ENCODE measurements at places on chromosomes 5 and 9.

DNA sequence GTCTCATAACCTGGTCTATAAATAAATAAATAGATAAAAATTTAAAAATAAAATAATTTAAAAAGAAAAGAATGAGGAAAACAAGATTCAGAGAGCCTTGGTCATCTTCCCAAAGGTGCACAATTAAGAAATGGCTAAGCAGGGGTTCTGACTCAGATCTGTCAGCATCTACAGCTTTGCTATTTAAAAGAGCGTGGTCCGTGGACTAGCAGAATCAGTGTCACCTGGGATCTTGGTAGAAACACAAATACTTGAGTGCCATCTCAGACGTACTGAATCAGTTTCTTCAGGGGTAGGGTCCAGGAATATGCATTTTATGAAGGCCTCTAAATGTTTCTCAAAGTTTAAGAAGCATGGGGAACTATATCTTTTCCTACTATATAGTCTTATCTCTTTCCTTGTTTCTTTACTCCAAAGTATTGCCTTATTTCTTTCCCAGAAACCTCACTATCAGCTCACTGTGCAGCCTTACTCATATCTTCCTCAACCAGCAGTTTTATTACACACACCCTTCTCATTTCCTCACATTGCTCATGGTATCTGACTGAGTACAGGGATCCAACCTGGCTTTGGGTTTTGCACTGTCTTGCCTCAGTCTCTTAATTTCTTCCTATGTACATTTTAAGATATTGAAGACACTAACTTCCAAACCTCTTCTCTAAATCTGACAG, 58.6 kb downstream of the TMC1 start:
- DNase-seq, result no peak

GRCh38 chr9:34589636-34590380, at the start of gene CNTFR:
Gene CNTFR (minus strand): TSS chr9:34589724. CDS start chr9:34568981, 20,743 bp downstream.
- no peak for DNase-seq

DNA sequence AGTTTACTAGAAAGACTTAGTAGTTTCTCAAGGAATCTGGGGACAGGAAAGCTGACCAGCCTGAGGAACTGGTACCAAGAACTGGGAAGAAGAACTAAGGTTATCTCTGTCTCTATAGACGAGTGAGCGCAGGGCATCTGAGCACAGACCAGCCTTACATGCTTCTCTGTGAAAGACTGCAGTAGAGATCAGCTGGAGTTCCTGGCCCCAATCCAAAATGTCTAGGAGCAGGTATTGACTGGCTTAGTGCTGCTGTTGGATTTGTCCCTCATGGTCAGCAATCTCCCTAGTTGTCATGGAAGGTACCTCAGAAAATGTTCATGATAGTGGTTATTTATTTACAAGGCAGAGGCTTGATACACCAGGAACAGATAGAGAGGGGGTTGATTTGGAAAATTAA, 13.3 kb downstream of the NUP214 start:
- DNase-seq, result no peak

DNA sequence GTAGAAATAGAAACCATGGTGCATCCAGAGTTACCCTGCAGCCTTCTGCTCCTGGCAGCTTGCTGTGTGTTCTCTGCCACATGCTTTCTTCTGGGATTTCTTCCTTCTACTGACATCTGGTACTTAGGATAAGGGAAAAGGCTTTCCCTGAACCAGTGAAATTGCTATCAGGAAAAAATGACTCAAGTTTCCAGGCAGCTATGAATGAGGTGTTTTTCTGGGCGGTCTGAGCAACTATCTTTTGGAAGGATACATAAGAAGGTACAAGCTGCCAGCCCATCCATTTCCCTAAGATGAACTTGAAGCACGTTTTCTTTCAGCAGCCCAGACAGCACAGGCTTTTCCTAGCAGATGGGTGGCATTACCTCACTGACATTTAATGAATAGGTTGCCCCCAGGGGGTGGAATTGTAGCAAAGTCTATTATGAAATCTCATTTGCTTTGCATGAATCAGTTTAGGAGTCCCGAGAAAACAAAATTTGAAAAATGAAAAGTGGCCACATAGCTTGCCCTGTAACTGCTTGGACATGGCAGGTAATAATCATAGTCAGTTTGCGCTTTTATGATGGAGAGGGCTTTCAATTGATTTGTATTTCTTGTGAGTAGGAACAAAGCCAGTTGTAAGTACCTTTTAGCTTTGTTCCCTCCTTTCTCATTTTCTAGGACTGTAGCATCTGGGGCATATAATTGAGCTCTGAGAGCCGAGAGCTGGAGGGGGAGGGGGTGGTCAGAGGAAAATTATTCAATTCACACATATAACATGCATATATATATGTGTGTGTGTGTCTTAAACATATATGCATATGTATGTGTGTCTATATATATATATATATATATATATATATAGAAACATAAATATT, 108.5 kb downstream of the C9orf152 start:
- no peak for DNase-seq

Measured in stimulated activated CD8-positive, alpha-beta memory T cell treated with anti-CD3 and anti-CD28 coated beads, Interleukin-15, amount 100 ng/mL, for 24 hours (primary cell).